SJCRH30 (cell line): ENCODE measurements at places on chromosomes 1 and 21. TPM values are rescaled to one million over a fixed set of nuclear protein-coding genes. Genes with fewer than 3 reads are reported as not detected.

CCT3 gene
- total RNA-seq, result 313 and 324 TPM in 2 replicates

RAB29 gene
- total RNA-seq, result 18.6 and 20.9 TPM in 2 replicates

KRTAP12-2 gene
- total RNA-seq, result not detected in 2 replicates

RAVER2 gene
- total RNA-seq, result 26.9 and 29.1 TPM in 2 replicates

FTCD gene
- total RNA-seq, result not detected in 2 replicates

VHLL gene
- total RNA-seq, result 0.63 TPM in 1 of 2 replicates, not detected in the other

GSTM1 gene
- not detected in 2 replicates for total RNA-seq

BGLAP gene
- total RNA-seq, result 0.18 and 0.38 TPM in 2 replicates

HSD11B1 gene
- not detected in 2 replicates for total RNA-seq

RPE65 gene
- total RNA-seq, result 0.06 and 0.13 TPM in 2 replicates

DNA sequence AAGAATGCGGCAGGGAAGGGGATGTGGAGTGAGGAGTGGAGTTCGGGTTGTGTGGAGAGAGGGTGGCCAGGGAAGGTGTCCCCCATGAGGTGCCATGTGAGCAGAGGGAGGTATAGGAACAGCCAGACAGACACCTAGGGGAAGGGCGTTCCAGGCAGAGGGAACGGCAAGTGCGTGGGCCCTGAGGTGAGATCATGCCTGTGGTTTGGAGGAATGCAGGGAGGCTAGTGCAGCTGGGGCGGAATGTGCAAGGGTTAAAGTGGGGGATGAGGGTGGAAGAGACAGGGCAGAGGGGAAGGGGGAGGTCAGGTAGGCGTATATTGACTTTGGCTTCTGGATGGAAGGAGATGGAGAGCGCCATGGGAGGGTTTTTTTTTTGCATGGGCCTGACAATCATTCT, 31.6 kb upstream of the PADI6 start:
- H3K36me3 ChIP-seq, result no peaks in the 10 kb centered on the region
- peaks cover 9% of the 10 kb centered on the region; the same call in 1 of the 2 replicates for H3K4me1 ChIP-seq
- H3K4me3 ChIP-seq, result no peak overlapping the region
- no peak for DNase-seq

DNA sequence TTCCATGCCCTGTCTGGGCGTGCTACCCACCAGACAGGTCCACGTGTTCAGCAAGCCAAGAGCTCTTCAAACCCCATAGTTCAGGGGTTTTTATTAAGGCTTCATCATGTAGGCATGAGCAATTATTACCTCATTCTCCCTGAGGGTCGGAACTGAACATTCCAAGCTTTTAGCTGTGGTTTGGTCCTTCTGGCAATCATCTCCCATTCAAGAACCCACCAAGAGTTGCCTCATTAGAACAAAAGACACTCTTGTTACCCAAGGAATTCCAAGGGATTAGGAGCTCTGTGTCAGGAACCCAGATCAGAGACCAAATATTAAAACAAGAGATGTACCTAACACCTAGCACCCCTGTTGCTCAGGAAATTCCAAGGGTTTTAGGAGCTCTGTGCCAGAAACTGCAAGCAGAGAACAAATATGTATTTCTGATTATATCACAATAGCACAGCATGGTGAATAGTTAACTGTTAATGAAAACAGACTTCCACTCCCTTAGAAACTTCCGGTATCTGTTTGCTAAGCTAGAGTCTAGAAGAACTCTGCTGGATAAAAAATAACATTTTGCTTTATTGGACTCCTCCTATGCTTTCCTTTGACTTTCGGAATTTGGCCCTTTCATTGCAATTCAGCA, 201.2 kb upstream of the L1TD1 start:
- no peaks in the 10 kb centered on the region for H3K27me3 ChIP-seq
- H3K4me3 ChIP-seq, result no peak overlapping the region
- peaks cover 21% of the 10 kb centered on the region for H3K4me1 ChIP-seq

- H3K27me3 ChIP-seq, result no peaks in the 10 kb centered on the region; the same call in 1 of the 2 replicates
- H3K4me1 ChIP-seq, result no peaks in the 10 kb centered on the region
- no peak for DNase-seq
- H3K27ac ChIP-seq, result no peak overlapping the region
- H3K4me3 ChIP-seq, result no peak overlapping the region
Measured at GRCh38 chr1:107555578-107555977, 409.4 kb downstream of the VAV3 start.

- no peak overlapping the region for H3K4me3 ChIP-seq
- H3K4me1 ChIP-seq, result no peaks in the 10 kb centered on the region
- no peaks in the 10 kb centered on the region for H3K27me3 ChIP-seq
Measured at GRCh38 chr1:53324728-53325297, 3.1 kb downstream of the LRP8 start.

- DNase-seq, result peak; percentile 96
- H3K27ac ChIP-seq, result peak overlapping the region; percentile 72
- H3K27me3 ChIP-seq, result no peaks in the 10 kb centered on the region
Measured at GRCh38 chr1:99685516-99686180, 39.7 kb downstream of the PALMD start.

DNA sequence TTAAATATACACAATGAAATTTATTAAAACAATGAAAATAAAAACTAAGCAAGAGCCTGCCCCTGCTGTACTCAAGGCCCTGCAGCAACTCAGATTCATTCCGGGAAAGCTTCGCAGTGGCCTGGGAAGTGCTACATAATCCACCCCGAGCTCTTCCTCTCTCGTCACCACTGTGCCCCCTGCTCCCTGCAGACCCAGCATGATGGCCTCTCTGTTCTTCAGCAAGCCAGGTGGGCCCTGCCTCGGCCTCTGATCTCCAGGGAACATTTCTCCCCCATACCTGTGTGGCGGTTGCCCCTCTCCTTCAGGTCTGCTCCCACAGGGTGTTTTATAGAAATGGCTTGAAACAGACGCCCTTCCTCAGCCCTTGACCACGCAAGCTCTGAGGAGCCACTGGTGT, 10.6 kb downstream of the RNF187 start:
- no peaks in the 10 kb centered on the region for H3K27me3 ChIP-seq
- no peaks in the 10 kb centered on the region for H3K4me1 ChIP-seq
- DNase-seq, result no peak
- H3K27ac ChIP-seq, result no peak overlapping the region
